Fibroblast of lung (primary cell): ENCODE measurements at places on chromosomes 7 and 10. TPM values are rescaled to one million over a fixed set of nuclear protein-coding genes. Genes with fewer than 3 reads are reported as not detected.

Gene CCDC146
- total RNA-seq, result 2.8 and 3.6 TPM in 2 replicates

Gene PTN
- 13.9 and 30.2 TPM in 2 replicates for total RNA-seq

Gene NANOS1
- 1.0 and 1.2 TPM in 2 replicates for total RNA-seq

Gene TRIM73
- total RNA-seq, result 0.51 and 1.3 TPM in 2 replicates
